ENCODE measurements at places on chromosomes 5 and 9. TPM values are rescaled to one million over a fixed set of nuclear protein-coding genes. Genes with fewer than 3 reads are reported as not detected.

DNA sequence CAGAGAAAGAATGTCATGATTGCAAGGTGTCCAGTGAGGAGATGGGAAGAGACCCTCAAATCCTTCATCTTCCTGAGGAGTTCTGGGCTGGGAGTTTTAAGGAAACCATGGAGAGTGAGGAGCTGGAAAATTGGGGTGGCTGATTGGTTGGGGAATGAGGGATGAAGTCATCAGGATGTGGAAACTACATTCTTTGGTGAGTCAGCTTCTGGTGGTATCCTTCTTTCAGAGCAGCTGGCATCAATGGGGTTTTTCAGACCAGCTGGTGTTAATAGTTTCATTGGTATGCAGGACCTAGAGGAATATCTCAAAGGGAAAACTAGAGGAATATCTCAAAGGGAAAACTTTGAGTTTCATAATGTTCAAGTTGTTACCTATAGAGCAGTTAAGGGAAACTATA, 45.2 kb downstream of the RNF180 start:
- DNase-seq, result no peak

GRCh38 chr9:116937361-116937760, 250.3 kb downstream of the TRIM32 start:
- no peak for DNase-seq

DNA sequence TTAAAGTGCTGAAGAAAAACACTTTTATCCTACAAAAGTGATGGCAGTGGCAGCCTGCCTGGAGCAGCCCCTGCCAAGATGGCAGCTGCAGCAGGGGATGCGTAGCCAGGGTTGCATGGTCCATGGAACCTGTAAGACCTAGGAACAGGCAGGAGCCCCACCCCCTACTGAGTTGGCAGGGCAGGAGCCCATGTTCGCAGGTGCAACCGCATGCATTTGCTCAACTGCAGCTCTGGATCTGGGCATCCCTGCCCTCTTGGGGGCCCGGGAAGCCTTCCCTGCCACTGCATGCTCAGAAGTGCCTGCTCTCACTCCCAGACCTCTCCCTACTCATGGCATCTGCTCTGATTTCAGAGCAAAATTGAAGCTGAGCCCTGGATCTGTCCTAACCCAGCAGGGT, 779.6 kb downstream of the CDH18 start:
- no peak for DNase-seq

DNA sequence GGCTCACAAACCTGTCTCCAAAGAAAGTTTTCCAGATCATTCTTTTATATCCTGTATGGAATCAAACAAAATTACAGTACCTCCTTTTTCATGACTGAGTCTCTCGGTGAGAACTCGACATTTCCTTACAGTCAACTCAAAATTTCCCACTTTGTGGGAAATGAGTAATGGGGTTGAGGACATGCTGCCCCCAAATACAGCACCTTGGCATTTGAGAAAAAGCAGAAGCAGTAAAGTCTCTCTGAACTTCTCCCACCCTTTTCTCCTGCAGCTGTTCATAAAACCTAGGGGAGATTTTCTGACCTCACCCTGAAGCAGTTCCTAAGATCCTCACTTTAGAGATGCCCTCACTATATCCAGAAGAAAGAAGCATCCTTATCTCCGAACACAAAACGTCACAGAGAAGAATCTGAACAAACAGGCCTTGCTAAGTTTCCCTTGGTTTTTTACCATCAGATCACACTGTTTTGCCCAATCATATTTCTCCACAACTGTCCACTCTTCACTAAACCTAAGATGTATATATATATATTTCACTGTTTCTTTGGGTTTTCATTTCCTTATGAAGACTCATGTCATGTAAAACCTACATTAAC, 96.1 kb upstream of the APC start:
- no peak for DNase-seq

The PCDHB15 gene
- total RNA-seq, result 4.4 TPM

GRCh38 chr5:67960939-67961338, 254.6 kb upstream of the PIK3R1 start:
- no peak for DNase-seq

GRCh38 chr5:156826150-156826549, 23.9 kb upstream of the PPP1R2B start:
- DNase-seq, result no peak

DNA sequence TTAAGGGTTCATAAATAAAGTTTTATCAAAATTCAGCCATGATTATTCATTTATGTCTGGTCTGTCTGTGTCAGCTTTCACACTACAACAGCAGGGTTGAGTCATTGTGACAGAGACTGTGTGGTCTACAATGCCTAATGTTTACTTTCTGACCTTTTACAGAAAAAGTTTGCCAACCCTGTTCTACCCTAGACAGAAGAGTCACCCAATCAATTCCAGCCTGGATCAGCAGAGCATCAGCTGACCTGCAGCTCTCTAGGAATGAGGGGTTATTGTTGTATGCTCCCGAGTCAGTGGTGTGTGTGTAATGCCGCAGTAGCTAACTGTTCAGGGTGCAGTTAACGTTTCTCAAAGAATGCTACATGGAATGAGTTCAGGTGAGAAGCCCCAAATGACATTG, 87.3 kb downstream of the HRH2 start:
- no peak for DNase-seq

- DNase-seq, result no peak
Measured at GRCh38 chr9:107717529-107718314, 228.2 kb upstream of the KLF4 start.

DNA sequence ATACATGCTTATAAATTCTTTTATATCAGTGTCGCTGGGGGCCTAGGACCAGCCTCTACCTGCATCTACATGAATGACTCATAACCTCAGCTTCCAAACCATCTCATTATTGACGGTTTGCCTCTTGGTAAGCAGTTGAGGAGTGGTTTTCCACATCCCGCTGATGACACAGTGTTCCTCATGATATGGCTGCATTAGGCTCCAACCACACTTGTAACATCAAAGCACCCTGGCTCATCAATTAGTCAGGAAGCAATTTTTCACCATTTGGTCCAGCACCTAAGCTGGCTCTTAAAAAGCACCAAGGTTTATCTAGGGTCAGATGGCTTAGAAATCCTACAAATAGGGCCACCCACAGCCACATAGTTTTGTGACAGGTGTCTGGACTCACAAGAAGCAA, 402.4 kb downstream of the ARHGEF28 start:
- DNase-seq, result no peak

DNA sequence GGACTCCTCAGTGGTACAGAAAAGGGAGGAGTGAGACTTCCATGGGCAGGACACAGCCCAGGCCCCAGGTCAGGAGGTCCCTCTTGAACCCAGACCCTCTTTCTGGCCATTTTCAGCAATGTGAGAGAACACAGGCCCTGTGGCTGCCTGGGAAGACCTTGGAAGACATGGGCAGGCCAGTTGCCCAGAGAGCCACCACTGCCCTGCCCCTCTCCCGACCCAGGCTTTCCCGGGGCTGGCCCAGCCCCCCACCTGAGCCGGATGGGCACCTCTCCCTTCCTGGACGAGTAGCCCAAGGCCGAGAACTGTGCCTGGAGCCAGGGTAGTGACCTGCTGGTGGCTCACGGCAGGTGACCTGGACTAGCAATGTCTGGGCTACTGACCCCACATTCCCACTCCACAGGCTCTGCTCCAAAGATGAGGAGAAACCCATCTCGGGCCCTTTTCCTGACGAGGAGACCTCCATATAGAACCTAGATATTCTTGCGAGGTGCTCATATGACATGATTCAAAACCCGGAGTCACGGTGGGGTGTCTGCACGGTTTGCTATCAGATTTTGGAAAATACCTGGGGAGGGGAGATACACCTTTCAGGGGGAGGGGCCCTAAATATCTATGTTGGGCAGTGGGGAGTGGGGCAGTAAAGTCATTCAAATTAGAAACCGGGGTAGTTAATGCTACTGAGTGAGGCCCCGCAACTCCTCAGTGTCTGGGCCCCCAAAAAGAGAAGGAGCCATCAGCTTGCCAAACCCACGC, 59.4 kb downstream of the ZNF354C start:
- DNase-seq, result no peak

DNA sequence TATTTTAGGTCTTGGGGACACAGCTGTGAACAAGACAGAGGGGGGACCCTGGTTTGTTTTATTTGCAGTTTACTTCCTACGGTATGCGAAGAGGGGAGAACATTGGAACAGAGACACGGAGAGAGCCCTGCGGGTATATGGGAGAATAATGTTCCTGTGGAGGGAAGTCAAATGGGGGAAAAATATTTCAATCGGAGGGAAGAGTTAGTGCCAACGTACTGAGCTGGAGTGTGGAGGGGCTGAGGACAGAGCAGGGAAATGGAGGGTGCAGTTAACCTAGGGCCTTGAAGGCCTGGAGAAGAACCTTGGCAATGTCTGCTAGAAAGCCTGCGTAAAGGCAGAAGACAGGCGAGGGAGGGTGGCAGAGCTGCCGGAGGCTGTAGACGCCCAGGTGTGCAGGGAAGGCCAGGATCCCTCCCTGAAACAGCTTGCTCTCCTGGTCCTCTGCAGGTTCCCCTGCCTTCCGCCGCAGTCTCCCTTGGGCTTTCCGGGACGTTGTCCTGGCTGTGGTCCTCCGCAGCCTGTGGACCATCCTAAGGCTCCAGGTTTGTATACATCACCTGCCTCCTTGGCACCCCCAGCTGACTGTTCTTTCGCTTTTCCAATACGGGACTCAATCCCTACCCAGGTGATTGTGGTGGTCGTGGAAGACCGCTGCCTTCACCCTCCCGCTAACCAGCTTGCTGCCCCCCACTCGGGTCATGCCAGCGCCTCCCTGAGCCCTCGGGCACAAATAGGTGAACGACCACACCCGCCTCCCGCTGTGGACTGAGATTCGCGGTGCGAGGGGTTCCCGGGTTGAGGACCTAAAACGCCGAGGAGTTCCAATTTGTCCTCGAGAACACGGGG, 1.9 kb upstream of the RACK1 start:
- DNase-seq, result no peak

The SGCD gene
- 1.1 TPM for total RNA-seq

Measured in omental fat pad (tissue), 4 donors.